ENCODE measurements at places on chromosomes 13 and 19.

DNA sequence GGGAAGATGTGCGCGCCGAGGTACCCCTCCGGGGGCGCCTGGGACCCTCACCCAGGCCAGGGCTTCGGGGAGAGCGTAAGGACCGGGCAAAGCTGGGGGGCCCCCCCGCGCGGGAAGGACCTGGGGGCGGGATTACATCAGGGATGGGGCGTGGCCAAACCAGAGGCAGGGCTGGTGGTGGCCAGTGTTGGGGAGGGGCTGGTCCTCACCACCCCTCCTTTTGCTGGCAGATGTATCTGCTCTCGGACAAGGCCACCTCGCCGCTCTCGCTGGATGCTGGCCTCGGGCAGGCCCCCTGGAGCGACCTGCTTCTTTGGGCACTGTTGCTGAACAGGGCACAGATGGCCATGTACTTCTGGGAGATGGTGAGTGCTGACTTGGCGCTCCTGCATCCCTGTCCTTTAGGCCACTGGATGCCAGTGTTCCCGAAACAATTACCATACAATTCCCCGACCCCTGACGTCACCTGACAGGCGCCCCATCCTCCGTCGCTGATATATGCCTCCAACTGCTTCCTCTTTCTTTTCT is 25.3 kb downstream of the TRPM4 start:
- no peak for DNase-seq

- no peak for DNase-seq
Observed at GRCh38 chr19:11041966-11042627, 47.2 kb upstream of the LDLR start.

DNA sequence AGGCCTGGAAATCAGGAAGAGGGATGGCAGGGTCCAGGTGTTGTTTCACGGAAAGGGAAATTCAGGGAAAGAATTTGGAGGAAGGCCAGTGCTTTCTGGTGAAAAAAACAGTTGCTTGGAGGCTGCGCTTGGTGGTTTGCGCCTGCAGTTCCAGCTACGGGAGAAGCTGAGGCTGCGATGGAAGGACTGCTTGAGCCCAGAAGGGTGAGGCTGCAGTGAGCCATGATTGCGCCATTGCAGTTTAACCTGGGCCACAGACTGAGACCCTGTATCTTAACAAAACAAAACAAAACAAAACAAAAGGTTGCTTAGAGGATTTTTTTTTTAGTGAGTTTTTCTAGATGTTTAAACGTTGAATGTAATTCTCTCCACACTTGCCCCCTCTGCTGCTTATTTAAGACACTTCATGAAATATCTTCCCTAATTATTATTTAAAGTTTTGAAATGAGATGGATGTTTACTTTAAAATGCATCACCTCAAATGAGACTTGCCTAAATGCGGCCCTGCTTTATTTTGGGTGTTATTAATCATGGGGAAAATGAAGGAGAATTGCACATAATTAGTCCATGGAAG is 75.4 kb upstream of the TRPC4 start:
- DNase-seq, result no peak

- no peak for DNase-seq
Observed at GRCh38 chr13:37067874-37068273, 8.4 kb upstream of the SUPT20H start.

- DNase-seq, result no peak
Observed at GRCh38 chr13:44301639-44302015, 72.0 kb upstream of the SERP2 start.

DNA sequence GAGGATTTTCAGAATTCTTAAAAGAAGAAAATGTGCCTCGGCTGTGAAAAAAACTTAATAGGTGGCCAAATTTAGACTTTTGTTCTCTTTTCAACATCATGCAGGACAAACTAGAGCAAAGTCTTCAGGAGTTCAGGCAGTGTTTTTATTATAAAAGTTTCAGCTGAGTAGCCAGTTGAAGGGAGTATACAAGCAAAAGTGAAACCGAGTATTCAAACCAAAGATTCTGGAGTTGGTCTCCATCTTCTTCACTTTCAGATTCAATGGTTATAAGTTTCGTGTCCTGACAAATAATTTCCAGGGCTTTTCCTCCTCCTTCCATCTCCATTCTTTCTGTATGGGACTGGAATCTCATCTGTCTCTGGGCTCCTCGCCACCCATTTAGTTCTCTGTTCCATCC is 379.7 kb downstream of the GPC5 start:
- DNase-seq, result no peak

Data from NCI-H2227 treated with DMSO at 0.1 percent for 48 hours (cell line).